ENCODE measurements at places on chromosomes 7 and 10.

GRCh38 chr7:32074787-32075585, 4.8 kb upstream of the PDE1C start:
- no peak for DNase-seq

DNA sequence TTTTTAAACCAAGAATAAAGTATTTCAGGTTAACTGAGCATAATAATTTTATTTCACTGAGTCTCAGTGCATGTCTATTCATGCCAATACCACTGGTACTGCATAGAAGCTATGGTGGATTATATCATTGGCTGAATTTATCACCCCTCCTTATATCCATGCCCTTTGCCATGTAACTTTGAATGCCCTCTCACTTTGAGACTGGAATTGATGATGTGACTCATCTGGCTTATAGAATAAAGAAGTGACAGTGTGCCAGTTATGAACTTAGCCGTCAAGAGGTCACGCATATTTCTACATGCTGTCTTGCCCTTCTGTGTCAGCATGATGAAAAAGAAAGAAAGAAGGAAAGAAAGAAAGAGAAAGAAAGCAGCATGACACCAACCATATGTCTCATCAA, 20.7 kb upstream of the ABLIM1 start:
- DNase-seq: no peak

- no peak for DNase-seq
Observed at GRCh38 chr7:69172357-69173077, 425.8 kb upstream of the AUTS2 start.

GRCh38 chr7:137928626-137929025, 73.3 kb downstream of the CREB3L2 start:
- no peak for DNase-seq

- peak; percentile 62 for DNase-seq
Observed at GRCh38 chr10:78623578-78624215, 445.1 kb upstream of the ZMIZ1 start.

- DNase-seq: no peak
Observed at GRCh38 chr10:74585231-74586087, 240.9 kb upstream of the KAT6B start.

DNA sequence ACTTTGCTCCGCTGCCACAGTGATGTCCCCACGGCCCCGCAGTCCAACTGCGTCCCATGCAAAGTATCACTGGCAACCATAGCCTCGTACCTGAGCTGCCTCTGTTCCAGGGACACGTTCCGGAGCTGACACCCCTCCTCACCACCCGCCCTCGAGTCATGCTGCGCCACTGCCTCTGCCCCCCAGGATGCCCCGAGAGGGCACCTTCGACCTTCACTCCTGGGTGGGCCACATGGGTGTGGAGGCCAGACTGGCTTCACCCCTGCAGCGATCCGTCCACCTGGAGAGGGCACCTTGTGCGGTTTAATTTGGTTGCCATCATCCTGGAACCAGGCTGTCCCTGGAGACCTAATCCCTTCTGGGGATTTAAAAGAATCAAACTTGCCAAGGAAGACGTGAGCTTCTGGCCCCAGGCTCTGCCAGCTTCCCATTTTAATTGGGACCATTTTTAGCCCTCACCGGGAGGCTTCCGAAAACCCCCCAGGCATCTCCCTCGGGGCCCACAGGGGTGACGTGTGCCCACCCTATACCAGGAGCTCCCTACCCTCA, 19.2 kb upstream of the TNRC18 start:
- DNase-seq: no peak

- DNase-seq: peak; percentile 47
Observed at GRCh38 chr10:22086730-22087401, 83.3 kb upstream of the DNAJC1 start.

DNA sequence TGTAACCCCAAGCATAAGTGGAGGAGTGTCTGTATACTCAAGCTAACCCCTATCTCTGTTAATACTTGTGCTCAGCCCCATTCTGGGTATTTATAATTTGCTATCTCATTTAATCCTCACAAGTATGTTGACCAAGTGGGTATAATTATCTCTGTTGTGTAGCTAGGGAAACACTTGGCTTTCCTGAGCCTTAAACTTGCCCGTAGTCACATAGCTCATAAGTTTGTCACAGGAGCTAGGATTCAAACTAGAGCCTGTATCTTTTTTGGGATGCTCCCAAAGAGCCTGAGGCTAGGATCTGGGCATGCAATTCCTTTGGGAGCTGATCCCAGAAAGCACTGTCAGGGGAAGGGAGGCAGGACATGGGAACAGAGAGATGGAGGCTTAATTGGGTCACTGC, 377.4 kb downstream of the GALNT17 start:
- no peak for DNase-seq

- DNase-seq: no peak
Observed at GRCh38 chr10:24118246-24118645, 90.7 kb upstream of the KIAA1217 start.

DNA sequence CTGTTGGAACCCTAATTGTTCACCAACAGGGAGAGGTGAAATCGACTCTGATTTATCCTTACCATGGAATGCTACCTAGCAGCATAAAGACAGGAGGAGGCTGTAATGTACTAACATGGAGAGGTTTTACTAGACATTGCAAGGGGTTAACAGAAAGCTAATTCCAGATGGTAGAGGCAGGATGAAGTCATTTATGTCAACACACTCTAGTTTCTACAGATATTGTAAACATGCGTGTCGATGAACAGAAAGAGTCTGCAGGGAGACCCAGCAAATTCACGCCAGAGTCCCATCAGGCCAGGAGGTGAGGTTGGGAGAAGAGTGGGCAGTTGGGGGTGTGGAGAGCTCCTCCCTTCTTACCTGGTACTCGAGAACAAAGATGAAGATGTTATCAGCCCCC, 7.0 kb downstream of the NPC1L1 start:
- DNase-seq: no peak

DNA sequence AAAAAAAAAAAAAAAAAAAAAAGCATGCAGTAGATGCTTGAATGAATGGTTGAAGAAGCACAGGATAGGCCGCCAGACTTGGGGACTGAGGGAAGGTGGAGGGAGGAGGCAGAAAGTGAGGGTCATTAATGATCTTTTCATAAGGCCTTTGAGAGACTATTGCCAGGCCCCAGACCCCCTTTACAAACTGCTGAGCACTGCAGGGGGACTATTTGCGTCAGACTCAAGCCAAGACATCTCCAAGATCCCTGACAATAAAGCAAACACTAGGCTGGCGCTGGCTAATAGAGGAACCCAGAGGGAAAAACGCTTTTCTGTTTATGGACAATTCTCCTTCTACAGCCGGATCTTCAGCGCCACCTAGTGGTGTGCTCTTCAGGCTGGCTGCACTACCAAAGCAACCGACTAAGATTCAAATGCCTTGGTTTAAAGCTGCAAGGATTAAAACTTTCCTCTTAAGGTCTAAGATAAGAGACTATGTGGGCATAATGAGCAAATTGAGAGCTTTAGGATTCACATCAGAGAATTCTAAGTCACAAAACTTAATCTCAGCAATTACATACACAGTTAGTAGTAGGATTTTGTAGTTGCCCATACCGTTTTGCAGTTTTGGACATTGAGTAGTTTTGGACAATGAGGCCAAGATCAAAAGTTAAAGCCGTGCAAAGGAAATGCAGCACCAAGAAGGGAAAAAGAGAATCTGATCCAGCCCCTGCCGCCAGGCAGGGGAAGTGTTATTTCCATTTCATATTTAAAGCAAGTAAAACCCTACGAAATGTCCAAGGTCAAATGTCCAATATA, 17.9 kb upstream of the AGK start:
- peak; percentile 58 for DNase-seq

- DNase-seq: no peak
Observed at GRCh38 chr10:8063935-8064334, 9.4 kb downstream of the GATA3 start.

GRCh38 chr10:100346765-100347567, at the start of gene SCD:
Gene SCD, plus strand, starts transcription at chr10:100347233. Its CDS starts 272 bp downstream, at chr10:100347505.
- DNase-seq: peak; percentile 59

DNA sequence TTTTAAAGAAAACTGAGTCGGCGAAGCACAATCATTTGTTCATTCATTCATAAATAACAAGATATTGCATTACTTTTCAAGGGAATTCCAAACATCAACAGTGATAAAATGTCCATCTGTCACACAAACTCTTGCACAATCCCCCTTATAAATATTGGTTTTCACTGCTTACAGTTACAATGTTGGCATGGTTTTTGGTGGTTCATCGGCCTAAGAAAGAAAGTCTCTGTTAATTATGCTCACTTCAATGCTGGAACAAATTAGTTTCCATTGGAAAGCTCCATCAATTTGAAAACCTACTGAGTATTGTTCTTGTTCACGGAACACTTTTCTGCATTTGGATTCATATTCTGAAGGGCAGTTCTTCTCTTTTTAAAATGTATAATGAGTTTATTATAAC, 188.5 kb downstream of the JAZF1 start:
- no peak for DNase-seq

- DNase-seq: peak; percentile 75
Observed at GRCh38 chr7:24576171-24577025, 3.1 kb downstream of the PALS2 start.

- DNase-seq: no peak
Observed at GRCh38 chr7:124364283-124364682, 331.4 kb upstream of the TMEM229A start.

- DNase-seq: no peak
Observed at GRCh38 chr7:5589819-5590595, 166.4 kb upstream of the TNRC18 start.

DNA sequence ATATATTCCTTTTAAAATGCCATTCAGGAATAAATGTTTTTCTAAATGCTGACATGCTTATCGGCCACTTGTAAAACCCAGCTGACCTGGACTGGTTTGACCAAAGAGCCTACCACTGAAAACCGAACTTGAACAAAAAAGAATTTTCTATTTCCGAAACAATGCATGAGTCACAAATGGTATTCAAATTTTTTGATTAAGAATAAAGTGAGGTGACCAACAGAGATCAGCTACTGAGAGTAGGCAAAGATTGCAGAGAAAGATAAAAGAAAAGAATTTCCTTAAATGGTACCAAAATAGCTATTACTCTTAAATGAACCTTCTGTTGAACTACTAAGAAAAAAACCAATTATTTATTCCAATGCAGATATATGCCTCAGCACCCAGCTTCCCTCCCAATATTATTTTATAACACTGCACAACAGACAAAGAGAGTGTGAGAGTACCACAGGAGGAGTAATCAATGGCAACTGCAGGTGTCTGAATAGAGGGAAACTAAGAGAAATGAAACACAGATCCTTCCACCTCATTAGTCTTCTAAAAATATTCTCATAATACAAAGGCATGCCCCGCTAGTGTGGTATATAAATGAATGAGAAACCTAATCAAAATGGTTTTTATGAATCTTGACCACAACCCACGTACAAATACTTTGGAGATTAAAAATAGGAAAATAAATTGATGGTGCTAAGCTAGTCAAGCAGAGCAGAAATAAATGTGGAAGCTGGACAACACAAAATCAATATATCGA, 20.1 kb downstream of the OSBPL3 start:
- DNase-seq: no peak

GRCh38 chr10:855079-855478, 76.4 kb downstream of the LARP4B start:
- DNase-seq: no peak

DNA sequence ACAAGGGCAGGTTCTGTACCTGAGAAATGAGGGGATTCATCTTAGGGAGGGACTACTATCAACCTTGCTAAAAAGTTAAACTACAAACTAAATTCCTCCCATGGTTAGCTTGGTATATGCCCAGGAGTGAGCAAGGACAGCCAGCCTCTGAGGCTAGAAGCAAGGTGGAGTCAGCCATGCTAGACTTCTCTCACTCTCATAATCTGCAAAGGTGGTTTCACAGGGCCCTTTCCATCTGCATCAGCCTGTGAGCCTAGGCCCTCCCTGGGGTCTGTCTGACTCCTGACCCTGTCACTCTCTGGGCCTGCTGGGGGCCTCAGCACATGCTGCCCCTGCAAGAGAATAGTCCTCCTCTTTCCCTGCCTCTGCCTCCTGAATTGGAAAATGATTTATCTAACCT, 66.1 kb downstream of the ABCA13 start:
- DNase-seq: no peak

DNA sequence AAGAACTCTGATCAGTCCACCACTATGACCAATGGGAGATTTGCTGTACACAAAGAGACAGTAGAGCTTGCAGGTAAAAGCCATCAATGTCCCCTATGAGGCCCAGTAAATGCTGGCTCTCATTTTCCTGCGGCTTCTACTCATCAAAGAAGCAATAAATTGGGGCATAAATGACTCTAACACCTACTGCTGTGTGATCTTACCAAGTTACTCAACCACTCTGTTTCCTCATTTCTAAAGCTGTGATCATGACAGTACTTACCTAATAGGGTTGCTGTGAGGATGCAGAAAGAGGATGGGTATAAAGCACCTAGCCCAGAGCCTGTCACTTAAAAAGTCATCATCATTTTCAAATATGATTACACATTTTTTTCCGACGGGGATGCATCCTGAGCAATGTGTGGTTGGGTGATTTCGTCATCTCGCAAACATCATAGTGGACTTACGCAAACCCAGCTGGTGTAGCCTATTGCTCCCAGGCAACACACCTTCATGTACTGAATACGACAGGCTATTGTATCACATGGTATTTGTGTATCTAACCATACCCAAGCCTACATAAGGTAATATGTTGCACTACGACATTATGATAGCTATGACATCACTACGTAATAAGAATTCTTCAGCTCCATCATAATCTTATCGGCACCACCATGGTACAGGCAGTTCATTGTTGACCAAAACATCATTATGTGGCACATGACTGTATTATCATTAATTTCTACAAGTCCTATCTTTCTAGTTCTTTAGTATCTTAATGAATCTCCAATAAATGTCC, 7.1 kb upstream of the MGMT start:
- DNase-seq: no peak

DNA sequence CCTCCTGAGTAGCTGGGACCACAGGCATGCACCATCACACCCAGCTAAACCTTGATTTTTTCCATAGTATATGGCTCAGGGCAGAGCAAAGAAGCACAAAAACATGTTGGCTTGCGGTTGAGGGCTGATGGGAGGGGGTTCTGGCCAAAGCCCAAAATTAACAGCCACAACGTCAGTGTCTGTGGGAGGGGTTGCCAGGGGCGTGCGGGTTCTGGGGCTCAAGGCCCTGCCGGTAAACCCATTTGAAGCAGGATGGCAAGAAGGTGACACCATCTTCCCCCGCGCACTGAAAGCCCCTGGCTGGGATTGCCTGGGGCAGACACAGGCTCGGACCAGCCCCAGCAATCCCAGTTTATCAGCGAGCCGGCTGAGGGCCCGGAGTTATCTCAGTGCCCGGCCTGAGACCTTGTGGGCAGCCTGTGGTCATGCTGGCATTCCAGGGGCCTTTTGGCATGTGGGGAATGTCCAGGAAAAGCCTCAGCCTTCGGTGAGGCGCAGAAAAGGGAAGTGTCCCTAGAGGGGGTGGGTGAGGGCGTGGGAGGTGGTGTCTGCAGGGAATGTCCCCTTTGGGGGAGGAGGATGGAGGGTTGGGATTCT, 167.7 kb upstream of the TNRC18 start:
- peak; percentile 88 for DNase-seq

DNA sequence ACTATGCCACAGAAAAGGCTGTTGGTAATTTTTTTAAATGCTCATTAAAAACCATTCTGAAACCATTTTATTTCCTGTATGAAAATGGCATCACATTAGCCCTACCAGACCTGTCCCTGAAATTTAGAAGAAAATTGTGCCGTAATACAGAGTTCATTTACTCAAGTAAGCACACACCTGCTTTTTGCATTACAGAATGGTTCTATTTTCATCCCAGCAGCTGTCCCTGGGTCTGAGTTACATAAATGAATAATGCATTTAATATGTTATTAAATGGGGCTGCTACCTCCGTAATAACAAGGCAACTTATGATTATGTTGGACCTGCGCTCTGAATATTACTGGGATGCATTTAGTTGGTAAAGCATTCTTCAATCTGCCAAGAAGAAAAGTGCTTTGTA, 508.9 kb downstream of the SORCS1 start:
- no peak for DNase-seq

GRCh38 chr10:48711830-48712229, 27.2 kb downstream of the WDFY4 start:
- DNase-seq: no peak
